Stimulated activated CD8-positive, alpha-beta memory T cell treated with anti-CD3 and anti-CD28 coated beads, Interleukin-4, amount 100 ng/mL, for 24 hours (primary cell): ENCODE measurements at places on chromosomes 1 and 21.

DNA sequence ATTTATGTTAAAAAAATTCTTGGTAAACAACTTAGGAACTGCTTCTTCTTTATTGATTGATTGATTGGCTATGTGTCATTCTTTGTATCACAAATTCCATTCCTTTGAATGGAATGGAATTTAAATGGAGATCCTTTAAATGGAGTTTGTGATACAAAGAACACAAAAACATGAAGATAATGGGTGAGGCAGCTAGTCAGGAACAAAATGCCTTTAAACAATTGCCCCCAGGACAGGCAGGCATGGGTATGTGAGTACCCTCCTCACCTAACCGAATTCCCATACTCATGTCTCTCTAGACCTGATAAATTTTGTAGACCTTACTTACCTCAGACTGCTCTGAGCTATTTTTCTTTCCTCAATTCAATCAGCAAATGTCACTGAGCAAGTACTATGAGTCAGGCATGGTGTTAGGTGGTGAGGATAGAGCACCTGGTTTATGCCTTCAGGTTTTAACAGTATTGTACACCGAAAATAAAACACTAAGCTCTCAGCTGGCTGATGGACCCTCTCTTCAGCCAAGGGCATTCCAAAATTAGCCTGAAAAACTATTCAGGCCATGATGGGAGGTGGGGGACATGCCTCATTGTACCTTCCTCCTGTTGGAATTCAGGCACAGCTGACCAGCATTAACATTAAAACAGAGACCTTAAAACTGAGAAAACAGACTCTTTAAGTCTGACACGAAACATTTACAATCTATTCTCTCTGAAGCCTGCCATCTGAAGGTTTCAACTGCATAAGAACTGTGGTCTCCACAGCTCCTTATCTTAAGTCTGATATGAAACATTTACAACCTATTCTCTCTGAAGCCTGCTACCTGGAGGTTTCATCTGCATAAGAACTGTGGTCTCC, 58.9 kb downstream of the OLFML3 start:
- no peak for DNase-seq

DNA sequence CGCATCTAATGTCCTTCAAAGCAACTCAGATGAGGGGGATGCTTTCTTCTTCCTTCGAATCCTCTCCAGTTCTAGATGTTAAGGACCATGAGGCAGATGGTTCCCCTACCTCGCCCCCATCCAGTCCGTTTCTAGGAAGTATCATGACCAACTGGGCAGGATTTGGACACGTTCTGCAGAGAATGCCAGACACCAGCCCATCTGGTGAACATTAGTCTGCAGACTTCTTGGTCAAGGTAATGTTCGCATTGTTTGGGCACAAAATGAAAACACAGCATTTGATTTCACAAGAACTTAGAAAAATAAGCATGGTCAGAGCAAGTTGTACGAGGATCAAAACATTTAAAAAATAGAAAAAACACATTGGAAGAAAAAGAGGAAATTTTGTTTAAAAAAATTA, 25.4 kb upstream of the ADARB1 start:
- no peak for DNase-seq

GRCh38 chr1:212186427-212187207, 98.6 kb upstream of the PPP2R5A start:
- DNase-seq: no peak

DNA sequence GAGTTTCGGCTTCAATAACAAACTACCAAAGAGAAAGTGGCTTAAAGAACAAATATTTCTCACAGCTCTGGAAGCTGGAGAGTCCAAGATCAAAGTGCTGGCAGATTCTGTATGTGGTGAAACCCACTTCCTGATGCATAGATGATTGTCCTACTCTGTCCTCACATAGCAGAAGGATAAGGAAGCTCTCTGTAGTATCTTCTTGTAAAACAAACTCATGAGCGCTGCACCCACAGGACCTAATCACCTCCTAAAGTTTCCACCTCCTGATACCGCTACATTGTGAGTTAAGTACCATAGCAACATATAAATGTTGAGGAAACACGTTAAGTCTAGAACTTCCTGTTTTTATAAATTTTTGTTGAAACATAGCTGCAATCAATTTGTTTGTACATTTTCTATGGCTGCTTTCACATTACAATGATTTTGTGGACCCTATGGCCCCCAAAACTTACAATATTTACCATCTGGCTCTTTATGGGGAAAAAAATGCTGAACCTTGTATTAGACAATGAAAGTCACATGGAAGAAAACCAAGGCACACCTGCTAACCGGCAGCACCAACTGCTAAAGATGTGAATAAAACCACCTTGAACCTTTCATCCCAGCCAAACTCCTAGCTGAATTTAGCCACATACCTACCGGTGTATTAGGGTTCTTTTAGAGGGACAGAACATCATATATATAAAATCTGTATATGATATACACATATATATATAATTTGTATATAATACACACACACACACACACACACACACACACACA, 1423.4 kb downstream of the NCAM2 start:
- no peak for DNase-seq

DNA sequence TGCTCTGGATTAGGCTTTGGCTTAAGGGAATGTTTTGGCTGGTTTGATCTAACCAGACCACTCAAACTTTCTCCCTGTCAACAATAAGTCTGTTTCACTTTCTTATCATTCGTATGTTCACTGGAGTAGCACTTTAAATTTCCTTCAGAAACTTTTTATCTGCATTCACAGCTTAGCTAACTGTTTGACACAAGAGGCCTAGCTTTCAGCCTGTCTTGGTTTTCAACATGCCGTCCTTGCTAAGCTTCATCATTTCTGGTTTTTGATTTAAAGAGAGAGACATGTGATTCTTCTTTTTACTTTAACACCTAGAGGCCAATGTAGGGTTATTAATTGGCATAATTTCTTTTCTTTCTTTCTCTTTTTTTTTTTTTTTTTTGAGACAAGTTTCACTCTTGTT, 14.9 kb upstream of the CYB5R1 start:
- DNase-seq: no peak

DNA sequence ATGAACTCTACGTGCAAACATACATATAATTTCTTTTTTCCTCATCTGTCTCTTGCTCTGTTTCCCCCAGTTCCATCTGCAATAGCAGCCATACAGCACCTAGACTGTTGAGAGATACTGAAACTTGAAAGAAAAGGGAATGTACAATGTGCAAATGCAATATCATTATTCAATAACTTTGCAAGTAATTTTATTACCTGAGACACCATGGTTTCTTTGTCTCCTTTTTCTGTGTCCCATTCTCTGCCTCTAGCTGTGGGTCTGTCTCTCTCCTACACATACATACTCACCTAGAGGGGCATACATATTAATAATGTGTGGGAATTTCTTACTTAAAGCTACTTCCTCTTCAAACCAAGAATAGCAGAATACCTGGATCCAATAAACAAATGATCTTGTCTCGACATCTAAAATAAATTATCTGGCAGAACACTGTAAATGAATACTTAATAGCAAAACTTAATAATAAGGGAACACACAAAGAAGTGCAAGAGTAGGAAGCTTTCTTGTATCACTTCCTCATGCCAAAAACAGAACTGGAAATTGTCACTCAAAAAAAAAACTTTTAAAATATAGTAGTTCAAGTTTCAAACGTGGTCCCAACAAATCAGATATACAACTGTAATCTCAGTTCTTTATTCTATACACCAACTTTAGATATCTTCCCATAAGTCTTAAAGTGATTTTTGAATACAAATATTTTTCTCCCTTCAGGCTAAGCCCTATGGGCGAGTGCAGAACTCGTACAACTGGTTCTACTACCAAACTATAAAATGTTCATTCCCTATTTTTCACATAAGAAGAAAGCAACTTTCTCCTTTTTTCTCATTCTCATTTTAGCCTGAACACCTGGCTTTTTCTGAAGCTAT, 194.6 kb downstream of the NRIP1 start:
- DNase-seq: no peak

DNA sequence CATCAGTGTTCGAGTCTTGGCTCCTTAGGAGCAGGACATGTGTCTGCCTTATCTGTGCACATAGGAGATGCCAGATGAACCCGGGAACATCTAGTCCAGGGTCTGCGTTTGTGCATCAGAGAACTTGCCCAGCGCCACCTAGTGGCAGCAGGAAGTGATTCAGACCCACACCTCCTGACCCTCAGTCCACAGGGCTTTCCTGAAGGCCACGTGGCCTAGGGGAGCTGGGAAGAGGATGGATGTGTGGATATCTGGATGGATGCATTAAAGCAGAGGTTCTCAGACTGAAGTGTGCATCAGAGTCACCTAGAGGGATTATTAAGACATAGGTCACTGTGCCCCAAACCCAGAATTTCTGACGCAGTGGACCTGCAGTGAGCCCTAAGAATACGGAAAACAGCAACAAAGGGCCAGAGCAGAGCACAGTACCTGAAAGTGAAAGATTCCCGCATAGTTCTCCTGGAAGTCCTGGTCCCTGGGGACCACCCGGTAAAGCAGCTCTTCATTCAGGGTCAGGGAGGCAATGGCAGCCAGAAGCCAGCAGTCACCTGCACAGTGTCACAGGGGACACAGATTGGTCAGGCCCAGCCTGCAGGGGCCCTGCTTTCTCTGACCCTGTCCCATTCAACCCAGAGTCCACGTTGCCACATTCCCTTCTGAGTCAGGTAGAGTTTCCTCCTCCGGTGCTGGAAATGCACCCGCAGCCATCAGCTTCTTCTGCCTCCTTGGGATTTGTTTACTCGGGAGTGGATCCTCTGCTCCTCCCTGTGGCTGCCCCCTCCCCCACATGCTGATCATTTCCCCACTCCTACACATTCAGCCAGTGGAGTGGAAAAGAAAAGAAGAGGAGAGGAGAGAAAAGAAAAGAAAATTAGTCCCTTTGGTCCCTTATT, 37.0 kb downstream of the CAPN8 start:
- DNase-seq: peak; percentile 6

GRCh38 chr1:2044510-2045319, 5.5 kb upstream of the PRKCZ start:
- DNase-seq: peak; percentile 71

GRCh38 chr1:36622741-36623648, 140.3 kb upstream of the CSF3R start:
- DNase-seq: no peak

DNA sequence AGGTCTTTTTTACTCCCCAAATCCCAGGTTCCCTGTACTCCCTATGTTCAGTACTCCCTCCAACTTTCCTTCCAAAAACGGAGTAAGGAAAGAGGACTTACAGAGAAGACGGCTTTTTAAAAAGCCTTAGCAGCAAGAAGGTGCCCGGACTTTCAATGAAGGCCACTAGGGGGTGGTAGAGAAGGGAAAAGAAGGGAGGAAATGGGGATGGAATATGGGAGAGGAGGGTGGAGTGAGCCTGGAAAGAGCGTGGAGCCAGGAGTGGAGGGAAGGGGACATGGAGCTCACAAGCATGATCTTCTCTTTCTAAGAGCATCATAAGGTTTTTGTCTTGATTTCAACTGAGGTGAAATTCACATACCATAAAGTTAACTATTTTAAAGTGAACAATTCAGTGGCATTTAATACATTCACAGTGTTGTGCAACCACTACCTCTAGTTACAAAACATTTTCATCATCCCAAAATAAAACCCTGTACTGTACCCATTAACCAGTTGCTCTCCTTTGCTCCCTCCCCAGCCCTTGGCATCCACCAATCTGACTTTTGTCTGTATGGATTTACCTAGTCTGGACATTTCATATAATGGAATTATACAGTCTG, 129.9 kb downstream of the ZNF281 start:
- DNase-seq: no peak

- no peak for DNase-seq
These were observed 7.4 kb upstream of the DNMT3L start for GRCh38 chr21:44269090-44269489.

DNA sequence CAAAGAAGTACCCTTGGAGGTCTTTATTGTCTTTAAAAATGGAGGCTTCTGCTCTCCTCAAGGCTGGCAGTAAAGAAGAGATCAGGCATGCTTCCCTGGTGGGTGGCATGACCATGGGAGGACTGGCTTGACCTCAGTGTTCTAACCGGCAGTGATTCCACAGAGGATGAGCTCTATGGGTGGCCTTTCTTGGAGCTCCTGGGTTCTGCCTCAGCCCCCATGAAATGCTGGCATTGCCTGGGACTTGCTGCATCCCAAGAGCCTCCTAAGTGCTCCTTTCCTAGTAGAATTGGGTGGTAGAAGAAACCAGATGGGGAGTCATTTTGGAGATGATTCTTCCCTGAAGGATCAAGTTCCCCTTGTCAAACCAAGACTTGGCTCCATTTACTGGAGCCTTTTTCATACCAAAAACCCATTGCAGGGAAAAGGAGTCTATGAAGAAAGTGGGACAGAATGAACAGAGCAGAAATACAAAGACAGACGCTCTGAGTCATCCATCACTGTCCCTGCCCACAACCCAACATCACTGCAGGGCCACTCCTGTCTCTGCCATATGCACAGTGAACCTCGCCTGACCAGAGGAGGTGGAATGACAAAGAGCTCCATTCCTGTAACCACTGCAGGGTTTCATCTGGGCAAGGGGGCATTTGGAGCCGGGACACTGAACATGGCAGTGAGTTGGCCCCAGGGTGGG, 42.4 kb downstream of the RIMS3 start:
- no peak for DNase-seq

GRCh38 chr1:228154670-228155571, 5.2 kb downstream of the GJC2 start:
- DNase-seq: no peak

- DNase-seq: no peak
These were observed 170.1 kb downstream of the TRABD2B start for GRCh38 chr1:47827109-47827508.

GRCh38 chr21:33314111-33314510, 10.7 kb upstream of the IFNAR1 start:
- DNase-seq: no peak

GRCh38 chr1:234373959-234374254, 651 bp downstream of the COA6 start:
- DNase-seq: no peak

- DNase-seq: no peak
These were observed 98.6 kb downstream of the TBX19 start for GRCh38 chr1:168379104-168379860.

DNA sequence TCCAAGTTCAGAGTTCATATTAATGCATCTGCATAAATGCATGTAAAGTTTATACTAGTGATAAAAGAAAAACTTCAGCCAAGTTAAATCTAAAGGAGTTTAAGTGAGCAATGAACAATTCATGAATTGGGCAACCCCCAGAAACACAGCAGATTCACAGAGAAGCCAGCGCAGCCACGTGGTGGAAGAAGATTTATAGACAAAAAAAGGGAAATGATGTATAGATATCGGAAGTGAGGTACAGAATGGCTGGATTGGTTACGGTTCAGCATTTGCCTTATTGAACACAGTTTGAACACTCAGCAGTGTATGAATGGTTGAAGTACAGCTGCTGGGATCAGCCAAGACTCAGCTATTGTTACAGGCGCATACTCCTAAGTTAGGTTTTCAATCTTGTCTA, 5.7 kb downstream of the AK5 start:
- no peak for DNase-seq

DNA sequence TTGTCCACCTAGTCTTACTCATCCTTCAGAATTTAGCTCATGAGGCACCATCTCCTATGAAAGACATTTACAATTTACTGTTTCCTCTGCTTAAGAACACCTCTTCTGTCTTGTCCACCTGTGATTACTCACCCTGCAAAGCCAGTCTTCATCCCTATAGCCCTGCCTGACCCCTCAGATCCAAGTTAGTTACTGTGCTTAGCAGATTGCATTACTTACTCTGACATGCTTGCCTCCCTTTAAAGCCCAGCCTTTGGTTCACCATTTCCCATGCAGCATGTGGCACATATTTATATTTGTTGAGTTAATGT, 60.9 kb upstream of the VCAM1 start:
- no peak for DNase-seq
